ENCODE measurements at places on chromosomes 5 and 9.

GRCh38 chr5:151245680-151246219 lies 7.2 kb upstream of the GM2A start:
- no peaks in the 10 kb centered on the region for H3K4me1 ChIP-seq
- no peak overlapping the region for H3K27ac ChIP-seq

DNA sequence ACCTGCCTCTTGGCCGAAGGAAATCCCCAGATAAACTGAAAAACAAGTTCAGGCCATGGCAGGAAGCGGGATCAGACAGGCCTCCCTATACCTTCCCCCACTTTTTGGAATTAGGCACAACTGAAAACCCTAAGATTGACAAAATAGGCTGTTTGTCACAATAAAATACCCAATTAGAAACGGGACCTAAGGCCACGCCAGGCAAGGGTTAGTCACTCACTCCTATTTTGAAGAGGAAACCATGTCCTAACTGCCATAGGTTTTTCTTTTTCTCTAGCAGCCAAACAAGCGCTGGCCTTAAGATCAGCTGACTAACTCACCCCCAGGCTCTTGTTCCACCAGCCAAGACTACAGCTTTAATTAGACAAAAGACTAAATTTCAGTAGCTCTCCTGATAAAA lies 11.9 kb downstream of the FBP2 start:
- H3K4me3 ChIP-seq: no peak overlapping the region
- no peak for DNase-seq
- no peak overlapping the region for H3K27ac ChIP-seq
- peaks cover 14% of the 10 kb centered on the region for H3K4me1 ChIP-seq
- no peaks in the 10 kb centered on the region for H3K27me3 ChIP-seq
- H3K36me3 ChIP-seq: no peaks in the 10 kb centered on the region

GRCh38 chr5:160507221-160507721 lies 85.6 kb downstream of the PTTG1 start:
- no peak overlapping the region for H3K4me3 ChIP-seq
- H3K27ac ChIP-seq: no peak overlapping the region
- H3K36me3 ChIP-seq: no peaks in the 10 kb centered on the region
- no peak for DNase-seq
- H3K27me3 ChIP-seq: no peaks in the 10 kb centered on the region
- peaks cover 22% of the 10 kb centered on the region for H3K4me1 ChIP-seq

DNA sequence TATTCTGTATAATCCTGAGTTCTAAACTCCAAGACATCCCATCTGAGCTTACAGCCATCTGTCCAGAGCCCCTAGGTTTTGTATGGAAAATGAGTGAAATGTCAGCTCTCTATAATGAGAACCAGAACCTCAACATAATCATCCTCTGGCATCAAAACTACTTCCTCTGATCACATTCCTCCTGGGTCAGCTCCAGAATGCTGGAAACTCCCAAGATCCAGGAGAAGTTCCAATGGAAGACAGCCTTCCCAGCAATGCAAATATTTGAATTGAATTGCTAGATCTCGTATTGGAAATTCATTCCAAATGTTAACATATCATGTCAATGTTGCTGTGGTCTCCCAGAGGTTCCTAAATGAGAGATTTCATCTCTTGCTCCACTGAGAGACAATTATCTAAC lies 23.8 kb downstream of the C9 start:
- no peak overlapping the region for H3K27ac ChIP-seq
- no peak overlapping the region for H3K4me3 ChIP-seq
- H3K27me3 ChIP-seq: no peaks in the 10 kb centered on the region
- no peak for DNase-seq

- DNase-seq: no peak
- H3K4me1 ChIP-seq: no peaks in the 10 kb centered on the region
- H3K27me3 ChIP-seq: no peaks in the 10 kb centered on the region
- H3K36me3 ChIP-seq: no peaks in the 10 kb centered on the region
These were observed 47.0 kb downstream of the KIAA1958 start for GRCh38 chr9:112533660-112534059.

- no peak overlapping the region for H3K27ac ChIP-seq
- no peaks in the 10 kb centered on the region for H3K27me3 ChIP-seq
- H3K4me3 ChIP-seq: no peak overlapping the region
- no peaks in the 10 kb centered on the region for H3K36me3 ChIP-seq
- H3K4me1 ChIP-seq: no peaks in the 10 kb centered on the region
- no peak for DNase-seq
These were observed 105.3 kb upstream of the NFIB start for GRCh38 chr9:14418941-14419937.

DNA sequence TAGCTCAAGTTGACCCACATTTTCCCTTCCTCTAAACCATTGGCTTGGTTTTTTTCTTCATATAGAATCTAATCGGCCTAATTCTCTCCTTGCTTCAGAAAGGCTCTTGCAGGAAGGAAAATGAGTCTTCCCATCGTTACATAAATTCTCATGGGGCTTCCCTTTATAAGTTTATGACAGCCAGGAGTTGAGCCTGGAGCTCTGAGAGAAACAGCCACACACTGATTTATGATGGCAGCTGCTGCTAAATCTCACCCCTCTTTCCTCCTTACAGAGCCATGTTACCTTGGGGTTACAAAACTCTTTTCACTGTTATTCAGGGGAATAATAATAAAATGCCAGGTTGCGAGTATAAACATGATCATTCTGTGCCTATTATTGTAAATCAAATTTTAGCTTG lies 5.2 kb upstream of the RNF14 start:
- no peak for DNase-seq
- H3K36me3 ChIP-seq: no peaks in the 10 kb centered on the region
- H3K27me3 ChIP-seq: no peaks in the 10 kb centered on the region
- H3K27ac ChIP-seq: no peak overlapping the region
- H3K4me1 ChIP-seq: peaks cover 13% of the 10 kb centered on the region
- H3K4me3 ChIP-seq: no peak overlapping the region

GRCh38 chr9:84339503-84339902 lies 1.1 kb downstream of the SLC28A3 start:
- H3K36me3 ChIP-seq: no peaks in the 10 kb centered on the region
- H3K27me3 ChIP-seq: no peaks in the 10 kb centered on the region
- H3K4me3 ChIP-seq: no peak overlapping the region
- DNase-seq: no peak
- H3K4me1 ChIP-seq: no peaks in the 10 kb centered on the region

DNA sequence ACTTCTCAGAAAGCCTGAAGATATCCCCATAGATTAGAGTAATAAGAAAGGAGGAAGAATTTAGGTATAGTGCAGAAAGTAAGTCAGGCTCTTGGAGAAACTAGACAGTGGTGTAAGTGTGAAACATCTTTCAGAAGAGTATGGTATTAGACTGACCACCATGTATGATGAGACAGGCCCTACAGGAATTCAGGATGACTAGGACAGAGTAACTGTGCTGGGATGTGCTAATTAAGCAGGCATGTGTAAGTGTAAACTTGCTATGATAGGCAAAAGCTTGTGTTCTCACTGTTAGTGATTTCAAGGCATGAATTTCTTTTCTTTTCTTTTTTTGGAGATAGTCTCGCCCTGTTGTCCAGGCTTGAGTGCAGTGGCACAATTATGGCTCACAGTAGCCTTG lies 70.8 kb downstream of the RAB24 start:
- no peak overlapping the region for H3K27ac ChIP-seq
- no peak overlapping the region for H3K4me3 ChIP-seq
- H3K27me3 ChIP-seq: no peaks in the 10 kb centered on the region

DNA sequence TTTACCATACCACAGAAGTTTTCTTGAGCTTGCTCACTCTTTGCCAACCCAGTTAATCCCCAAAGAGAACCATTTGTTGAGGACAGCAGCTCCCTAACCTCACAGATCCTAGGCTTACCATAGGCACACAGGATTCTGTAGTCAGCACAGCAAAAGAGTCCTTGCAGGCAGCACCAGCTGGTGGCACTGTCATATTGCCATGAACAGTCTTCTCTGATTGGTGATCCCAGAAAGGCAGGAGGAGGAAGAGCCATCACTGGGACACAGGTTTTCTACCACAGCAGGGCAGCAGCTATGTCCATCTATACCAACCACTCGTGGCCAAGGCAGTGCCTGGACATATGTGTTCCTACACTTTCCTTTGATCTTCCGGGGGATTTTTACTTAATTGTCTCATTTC lies 297.1 kb upstream of the CD180 start:
- peak; percentile 63 for DNase-seq
- no peak overlapping the region for H3K4me3 ChIP-seq
- no peak overlapping the region for H3K27ac ChIP-seq
- no peaks in the 10 kb centered on the region for H3K36me3 ChIP-seq
- no peaks in the 10 kb centered on the region for H3K27me3 ChIP-seq

DNA sequence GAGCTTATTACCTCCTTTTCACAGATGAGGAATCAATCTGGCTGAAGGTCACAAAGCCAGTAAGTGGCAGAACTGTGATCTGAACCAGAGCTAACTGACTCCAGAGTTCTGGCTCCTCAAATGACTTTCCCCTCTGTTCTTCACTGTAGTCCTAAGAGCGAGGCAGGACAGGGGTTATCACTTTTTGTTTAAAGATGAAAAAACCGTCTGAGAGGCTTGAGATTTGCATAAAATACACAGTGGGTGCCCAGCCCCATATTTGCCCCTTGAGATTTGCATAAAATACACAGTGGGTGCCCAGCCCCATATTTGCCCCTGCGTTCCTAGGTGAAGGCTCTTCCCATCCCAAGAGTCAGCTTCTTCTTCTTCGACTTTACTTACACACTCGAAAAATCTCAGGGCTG lies 667 bp downstream of the FBXO10 start:
- no peaks in the 10 kb centered on the region for H3K27me3 ChIP-seq
- no peak for DNase-seq
- peak overlapping the region; percentile 69 for H3K4me3 ChIP-seq
- peak overlapping the region; percentile 85 for H3K27ac ChIP-seq

- no peak overlapping the region for H3K27ac ChIP-seq
- H3K4me3 ChIP-seq: no peak overlapping the region
- no peaks in the 10 kb centered on the region for H3K27me3 ChIP-seq
- H3K36me3 ChIP-seq: no peaks in the 10 kb centered on the region
- DNase-seq: no peak
These were observed 7.9 kb upstream of the PSMB7 start for GRCh38 chr9:124423155-124423554.

DNA sequence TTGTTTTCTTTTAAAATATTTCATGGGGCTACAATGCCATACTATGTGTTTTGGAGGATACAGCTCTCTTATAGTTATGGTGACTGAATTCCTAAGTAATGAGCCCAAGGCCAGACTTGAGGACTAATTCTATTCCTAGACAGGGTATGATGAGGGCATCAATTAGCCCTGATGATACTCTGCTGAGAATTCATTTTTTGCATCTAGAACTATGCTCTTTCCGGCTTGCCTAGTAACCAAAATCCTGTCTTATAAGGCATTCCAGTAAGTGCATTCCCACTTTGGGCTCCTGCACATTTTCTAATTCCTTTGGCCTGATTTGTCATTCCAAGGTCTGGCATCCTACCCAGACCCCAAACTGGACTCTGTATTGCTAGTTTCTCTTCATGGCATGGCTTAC lies 62.4 kb downstream of the MAT2B start:
- peaks cover 22% of the 10 kb centered on the region for H3K4me1 ChIP-seq
- peaks cover 43% of the 10 kb centered on the region for H3K27me3 ChIP-seq
- no peak overlapping the region for H3K4me3 ChIP-seq
- H3K27ac ChIP-seq: no peak overlapping the region
- DNase-seq: no peak

- H3K27me3 ChIP-seq: no peaks in the 10 kb centered on the region
- no peak overlapping the region for H3K27ac ChIP-seq
- H3K4me3 ChIP-seq: no peak overlapping the region
- H3K4me1 ChIP-seq: no peaks in the 10 kb centered on the region
- peak; percentile 56 for DNase-seq
These were observed 131.3 kb downstream of the ZDHHC21 start for GRCh38 chr9:14561929-14562405.

DNA sequence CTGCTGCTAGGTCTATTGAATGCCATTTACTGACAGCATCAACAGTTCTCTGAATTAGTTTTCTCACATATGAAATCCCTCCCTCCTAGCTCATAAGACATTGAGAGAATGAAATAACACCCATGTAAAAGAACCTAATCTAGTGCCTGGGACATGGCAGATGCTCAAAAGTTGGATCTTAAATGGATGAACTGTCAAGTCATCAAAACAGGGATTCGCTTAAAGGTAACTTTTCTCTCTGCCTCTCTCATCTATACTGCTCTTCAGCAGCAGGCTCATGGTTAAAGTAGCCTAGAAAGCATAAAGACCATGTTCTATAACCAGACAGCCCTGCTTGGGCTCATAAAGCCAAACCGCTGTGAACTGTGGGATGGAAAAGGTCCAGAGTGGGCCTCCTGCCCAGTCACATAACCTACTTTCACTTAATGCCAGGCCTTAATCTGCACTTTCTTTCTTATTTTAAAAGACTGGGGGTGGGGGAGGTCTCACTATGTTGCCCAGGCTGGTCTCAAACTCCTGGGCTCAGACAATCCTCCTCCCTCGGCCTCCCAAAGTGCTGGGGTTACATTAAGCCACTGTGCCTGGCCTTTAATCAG lies 3.7 kb downstream of the TMEM245 start:
- H3K27me3 ChIP-seq: no peaks in the 10 kb centered on the region
- peak; percentile 72 for DNase-seq
- H3K27ac ChIP-seq: no peak overlapping the region
- no peak overlapping the region for H3K4me3 ChIP-seq
- no peaks in the 10 kb centered on the region for H3K36me3 ChIP-seq
- peaks cover 83% of the 10 kb centered on the region for H3K4me1 ChIP-seq

- H3K4me1 ChIP-seq: no peaks in the 10 kb centered on the region
- H3K27me3 ChIP-seq: peaks cover 8% of the 10 kb centered on the region
- no peaks in the 10 kb centered on the region for H3K36me3 ChIP-seq
These were observed 51.3 kb upstream of the PTPN3 start for GRCh38 chr9:109549386-109549785.

- no peak overlapping the region for H3K4me3 ChIP-seq
- no peak overlapping the region for H3K27ac ChIP-seq
- H3K27me3 ChIP-seq: no peaks in the 10 kb centered on the region
- no peak for DNase-seq
- no peaks in the 10 kb centered on the region for H3K36me3 ChIP-seq
These were observed 61.5 kb upstream of the TNFSF8 start for GRCh38 chr9:114991861-114992260.

DNA sequence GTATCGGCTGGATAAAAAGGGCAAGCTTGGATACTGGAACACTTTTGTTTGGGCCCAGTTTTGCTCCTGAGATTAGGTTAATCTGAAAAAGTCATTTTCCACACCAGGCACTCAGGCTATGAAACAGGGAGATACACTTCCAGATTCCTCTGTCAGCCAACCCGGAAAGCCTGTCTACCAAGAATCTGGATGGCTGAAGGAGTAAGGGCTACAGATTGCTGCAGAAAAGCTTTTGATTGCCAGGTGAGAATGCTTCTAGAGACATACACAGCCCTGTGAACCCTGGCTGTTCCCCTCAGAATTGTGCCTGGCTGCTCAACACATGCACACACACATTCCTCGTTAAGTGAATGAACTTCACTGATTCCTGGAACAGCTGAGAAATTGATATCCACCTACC lies 114.4 kb downstream of the PSD2 start:
- H3K27me3 ChIP-seq: no peaks in the 10 kb centered on the region
- peaks cover 4% of the 10 kb centered on the region for H3K4me1 ChIP-seq
- no peak overlapping the region for H3K4me3 ChIP-seq

DNA sequence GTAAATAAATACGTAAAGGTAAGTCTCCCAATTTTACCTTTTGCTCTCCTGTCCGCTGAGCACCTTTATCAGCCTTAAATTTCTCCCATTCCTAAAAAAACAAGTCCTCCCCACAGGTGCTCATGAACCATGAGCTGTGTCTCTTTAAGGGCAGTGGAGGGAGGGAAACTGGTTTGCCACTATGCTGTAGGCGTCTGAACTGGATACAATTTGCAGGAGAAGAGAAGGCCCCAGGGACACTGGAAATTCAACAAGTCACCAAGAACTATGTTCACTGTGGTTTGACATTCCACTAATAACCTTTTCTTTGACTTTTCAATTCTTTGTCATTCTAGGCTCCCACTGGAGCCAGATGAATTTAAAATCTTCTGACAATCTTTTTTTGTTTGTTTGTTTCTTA lies 72.2 kb downstream of the LHFPL2 start:
- no peaks in the 10 kb centered on the region for H3K27me3 ChIP-seq
- no peaks in the 10 kb centered on the region for H3K36me3 ChIP-seq
- DNase-seq: no peak
- no peak overlapping the region for H3K4me3 ChIP-seq
